Neural crest cell (in vitro differentiated cells): ENCODE measurements at places on chromosomes 2 and 18. TPM values are rescaled to one million over a fixed set of nuclear protein-coding genes. Genes with fewer than 3 reads are reported as not detected.

The CNTNAP5 gene
- total RNA-seq: 0.56 and 1.1 TPM in 2 replicates

- H3K27ac ChIP-seq: no peak overlapping the region
- H3K36me3 ChIP-seq: no peaks in the 10 kb centered on the region
- H3K4me1 ChIP-seq: no peaks in the 10 kb centered on the region
- DNase-seq: no peak
These were observed 469.9 kb upstream of the SMIM21 start for GRCh38 chr18:75897386-75897785.

- H3K27ac ChIP-seq: no peak overlapping the region
- H3K36me3 ChIP-seq: no peaks in the 10 kb centered on the region
- no peak overlapping the region for H3K4me3 ChIP-seq
These were observed 52.3 kb downstream of the KLF7 start for GRCh38 chr2:207113414-207113813.

GRCh38 chr2:177204417-177204816, 8.2 kb upstream of the HNRNPA3 start:
- peaks cover 4% of the 10 kb centered on the region for H3K4me1 ChIP-seq
- no peak overlapping the region for H3K27ac ChIP-seq
- no peaks in the 10 kb centered on the region for H3K27me3 ChIP-seq
- no peak overlapping the region for H3K4me3 ChIP-seq
- H3K36me3 ChIP-seq: no peaks in the 10 kb centered on the region

- no peaks in the 10 kb centered on the region for H3K27me3 ChIP-seq
- H3K4me1 ChIP-seq: peaks cover 6% of the 10 kb centered on the region
- H3K4me3 ChIP-seq: no peak overlapping the region
- no peak overlapping the region for H3K27ac ChIP-seq
- H3K36me3 ChIP-seq: no peaks in the 10 kb centered on the region
These were observed 36.2 kb downstream of the MTCL1 start for GRCh38 chr18:8741532-8741931.

- peak overlapping the region; percentile 14 for H3K4me3 ChIP-seq
- H3K27ac ChIP-seq: no peak overlapping the region
- peaks cover 5% of the 10 kb centered on the region for H3K36me3 ChIP-seq
- peaks cover 10% of the 10 kb centered on the region for H3K4me1 ChIP-seq
These were observed 189.9 kb upstream of the NDUFV2 start for GRCh38 chr18:8912348-8913326.

- no peak for DNase-seq
- peaks cover 3% of the 10 kb centered on the region for H3K36me3 ChIP-seq
- H3K27me3 ChIP-seq: no peaks in the 10 kb centered on the region
- H3K4me1 ChIP-seq: no peaks in the 10 kb centered on the region
- H3K4me3 ChIP-seq: no peak overlapping the region
- no peak overlapping the region for H3K27ac ChIP-seq
These were observed 33.7 kb upstream of the SLC1A4 start for GRCh38 chr2:64955467-64955866.

GRCh38 chr2:138454761-138455160, 46.8 kb upstream of the SPOPL start:
- H3K4me3 ChIP-seq: no peak overlapping the region
- no peaks in the 10 kb centered on the region for H3K27me3 ChIP-seq
- H3K36me3 ChIP-seq: peaks cover 13% of the 10 kb centered on the region
- no peaks in the 10 kb centered on the region for H3K4me1 ChIP-seq

DNA sequence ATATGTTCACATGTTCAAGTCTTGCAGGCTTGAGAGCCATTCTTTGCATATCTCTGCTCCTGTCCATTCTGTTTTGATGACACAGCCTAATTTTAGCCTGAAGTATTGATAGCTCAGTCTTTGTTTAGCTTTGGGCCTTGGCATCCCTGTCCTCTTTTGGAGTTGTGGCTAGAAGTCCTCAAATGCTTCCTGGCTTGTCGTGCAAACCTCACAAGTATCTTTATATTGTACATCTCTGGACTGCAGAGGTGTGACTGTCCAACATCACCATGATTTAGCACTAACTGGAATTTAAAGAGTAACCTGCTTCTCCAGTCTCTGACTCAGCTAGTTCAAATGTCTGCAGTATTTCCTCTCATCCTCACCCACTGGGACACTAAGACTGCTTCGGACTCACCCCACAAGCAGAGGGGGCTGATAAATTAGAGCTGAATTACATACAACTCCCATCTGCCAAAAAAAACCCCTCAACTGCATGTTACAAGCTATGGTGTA, 11.7 kb downstream of the PFN4 start:
- DNase-seq: no peak
- no peak overlapping the region for H3K27ac ChIP-seq
- no peak overlapping the region for H3K4me3 ChIP-seq
- H3K4me1 ChIP-seq: no peaks in the 10 kb centered on the region
- H3K36me3 ChIP-seq: peaks cover 21% of the 10 kb centered on the region
- no peaks in the 10 kb centered on the region for H3K27me3 ChIP-seq

GRCh38 chr18:70234667-70235459, 29.4 kb upstream of the RTTN start:
- H3K4me3 ChIP-seq: no peak overlapping the region
- no peaks in the 10 kb centered on the region for H3K36me3 ChIP-seq
- no peaks in the 10 kb centered on the region for H3K27me3 ChIP-seq
- H3K4me1 ChIP-seq: no peaks in the 10 kb centered on the region
- DNase-seq: no peak
